ENCODE measurements at places on chromosomes 2 and 18.

GRCh38 chr2:8882094-8882493 lies 44.7 kb upstream of the KIDINS220 start:
- peak; percentile 70 for DNase-seq

DNA sequence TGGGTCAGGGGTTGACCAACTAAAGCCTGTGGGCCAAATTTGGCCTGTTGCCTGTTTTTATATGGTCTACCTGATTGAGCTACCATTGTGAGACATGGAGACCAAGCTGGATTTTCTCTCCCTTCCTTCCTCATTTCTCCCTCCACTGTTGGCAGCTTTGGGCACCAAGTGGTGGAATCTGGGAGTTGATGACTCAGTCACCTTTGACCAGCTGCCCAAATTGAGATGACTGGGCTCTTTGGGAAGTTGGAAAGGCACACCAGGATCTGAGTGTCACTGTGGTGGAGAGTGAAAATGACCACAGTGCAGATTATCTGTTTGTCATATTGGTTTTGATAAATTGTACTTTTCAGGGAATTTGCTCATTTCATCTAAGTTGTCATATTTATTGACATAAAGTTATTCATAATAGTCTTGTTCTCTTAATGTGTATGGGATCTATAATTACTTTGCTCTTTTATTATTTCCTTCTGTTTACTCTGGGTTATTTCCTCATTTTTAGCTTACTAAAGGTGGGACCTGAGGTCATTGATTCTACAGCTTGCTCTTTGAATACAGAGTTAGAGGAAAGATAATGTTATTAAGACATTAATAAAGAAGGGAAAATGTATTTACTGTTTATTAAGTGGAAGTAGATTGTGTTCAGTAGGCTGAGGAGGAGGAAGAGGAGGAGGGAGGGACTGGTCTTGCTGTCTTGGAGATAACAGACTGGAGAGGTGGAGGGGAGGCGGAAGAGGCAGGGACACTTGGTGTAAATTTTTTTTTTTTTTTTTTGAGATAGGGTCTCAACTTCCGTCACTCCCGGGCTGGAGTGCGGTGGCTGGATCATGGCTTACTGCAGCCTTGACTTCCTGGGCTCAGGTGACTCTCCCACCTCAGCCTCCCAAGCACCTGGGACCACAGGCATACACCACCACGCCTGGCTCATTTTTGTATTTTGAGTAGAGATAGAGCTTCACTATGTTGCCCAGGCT lies 31.8 kb downstream of the AGFG1 start:
- DNase-seq = peak; percentile 25

GRCh38 chr2:241506793-241507429 lies 1.5 kb downstream of the STK25 start:
- no peak for DNase-seq

- peak; percentile 92 for DNase-seq
Observed at GRCh38 chr2:44479127-44479887, 117.6 kb downstream of the CAMKMT start.

DNA sequence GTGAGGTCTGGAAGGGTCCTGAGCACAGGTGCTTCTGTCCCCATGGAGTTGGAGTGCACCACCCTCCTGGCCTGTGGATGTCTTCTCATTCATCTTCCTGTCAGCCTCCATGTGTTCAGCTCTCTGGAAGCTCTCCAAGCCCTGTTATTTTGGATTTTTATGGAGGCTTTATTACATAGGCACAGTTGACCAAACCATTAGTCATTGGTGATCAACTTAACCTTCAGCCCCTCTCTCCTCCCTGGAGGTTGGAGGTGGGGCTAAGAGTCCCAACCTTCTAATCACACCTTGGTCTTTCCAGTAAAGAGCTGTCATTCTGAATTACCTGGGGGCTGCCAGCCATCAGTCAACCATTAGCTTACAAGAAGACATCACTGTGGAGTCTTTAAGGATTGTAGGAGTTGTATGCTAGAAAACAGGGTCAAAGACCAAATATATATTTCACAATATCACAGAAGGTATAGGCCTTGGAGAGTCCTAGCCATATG lies 7.5 kb upstream of the MCFD2 start:
- DNase-seq = no peak

DNA sequence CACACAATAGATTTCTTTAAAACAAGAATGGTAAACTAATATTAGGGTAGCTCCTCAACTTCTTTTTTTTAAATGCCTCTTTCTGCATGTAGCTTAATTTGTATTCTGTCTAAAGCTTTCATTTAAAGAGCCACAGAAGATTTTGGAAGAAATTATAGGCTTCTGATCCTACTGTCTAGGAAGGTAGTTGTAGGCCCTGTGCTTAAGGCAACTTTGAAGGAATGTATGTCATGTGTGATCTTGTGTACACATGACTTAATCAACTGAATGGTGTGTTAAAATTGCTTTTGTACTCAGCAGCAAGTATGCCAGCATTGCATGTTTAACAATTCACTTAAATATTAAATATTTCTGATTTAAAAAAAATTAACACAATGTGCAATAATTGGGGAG lies 51.5 kb upstream of the LYPD6 start:
- no peak for DNase-seq

- no peak for DNase-seq
Observed at GRCh38 chr2:127326289-127326945, 32.5 kb upstream of the ERCC3 start.

- peak; percentile 91 for DNase-seq
Observed at GRCh38 chr2:118003396-118003824, 10.5 kb downstream of the CCDC93 start.

DNA sequence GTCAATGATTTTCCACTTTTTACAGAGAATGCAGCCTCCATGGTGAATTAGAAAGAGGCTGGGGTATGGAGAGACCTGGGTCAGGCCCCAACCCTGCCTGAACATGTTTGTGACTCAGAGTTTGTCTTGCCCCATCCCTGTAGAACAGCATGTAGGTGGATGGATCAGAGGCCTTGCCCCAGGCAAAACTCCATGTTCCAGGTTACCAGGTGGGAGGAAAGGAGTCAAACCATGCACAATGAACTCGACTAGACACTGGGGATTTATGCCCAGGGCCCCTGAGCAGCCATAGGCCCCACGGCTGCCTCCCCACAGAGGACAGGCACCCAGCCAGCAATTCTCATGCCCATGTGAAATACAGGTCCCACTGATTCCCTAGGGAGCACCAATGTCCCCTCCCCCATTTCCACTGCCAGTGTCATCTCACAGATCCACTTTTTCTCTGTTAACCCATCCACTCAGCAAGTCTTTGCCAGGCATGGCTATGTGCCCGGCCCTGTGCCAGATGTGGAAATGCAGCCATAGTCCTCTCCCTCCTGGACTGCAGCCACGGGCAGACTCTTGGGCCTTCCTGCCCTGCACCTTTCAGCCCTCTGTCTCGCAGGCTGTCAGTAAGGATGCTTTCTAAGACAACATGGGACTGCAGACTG lies 737.8 kb upstream of the HS6ST1 start:
- DNase-seq = no peak

DNA sequence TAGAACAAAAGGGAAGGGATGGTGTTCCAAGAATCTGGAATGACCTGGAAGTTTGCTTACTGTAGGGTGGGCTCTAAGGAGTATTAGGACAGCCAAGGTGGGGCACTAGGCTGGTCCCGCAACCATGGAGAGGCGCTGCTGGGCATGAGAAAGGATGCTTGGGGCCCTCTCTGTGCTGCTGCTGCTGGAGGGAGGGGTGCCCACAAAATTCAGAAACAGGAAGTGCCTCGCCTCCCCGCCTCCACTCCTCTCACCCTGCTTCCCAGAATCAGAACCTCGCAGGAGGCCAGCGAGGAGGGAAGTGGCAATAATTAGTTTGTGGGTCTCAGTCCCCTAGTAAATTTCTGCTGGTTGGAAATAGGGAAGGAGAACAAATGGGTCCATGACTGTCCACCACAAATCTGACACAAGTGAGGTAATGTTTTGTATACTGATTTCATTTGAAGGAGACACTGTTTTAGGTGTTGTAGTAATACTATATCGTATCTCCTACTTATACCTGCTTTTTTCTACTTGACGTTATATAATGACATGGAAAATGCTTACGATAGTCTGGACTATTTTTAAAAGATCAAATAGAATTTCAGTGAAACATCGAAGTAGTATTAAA lies 7.9 kb upstream of the PDCL3 start:
- peak; percentile 22 for DNase-seq

DNA sequence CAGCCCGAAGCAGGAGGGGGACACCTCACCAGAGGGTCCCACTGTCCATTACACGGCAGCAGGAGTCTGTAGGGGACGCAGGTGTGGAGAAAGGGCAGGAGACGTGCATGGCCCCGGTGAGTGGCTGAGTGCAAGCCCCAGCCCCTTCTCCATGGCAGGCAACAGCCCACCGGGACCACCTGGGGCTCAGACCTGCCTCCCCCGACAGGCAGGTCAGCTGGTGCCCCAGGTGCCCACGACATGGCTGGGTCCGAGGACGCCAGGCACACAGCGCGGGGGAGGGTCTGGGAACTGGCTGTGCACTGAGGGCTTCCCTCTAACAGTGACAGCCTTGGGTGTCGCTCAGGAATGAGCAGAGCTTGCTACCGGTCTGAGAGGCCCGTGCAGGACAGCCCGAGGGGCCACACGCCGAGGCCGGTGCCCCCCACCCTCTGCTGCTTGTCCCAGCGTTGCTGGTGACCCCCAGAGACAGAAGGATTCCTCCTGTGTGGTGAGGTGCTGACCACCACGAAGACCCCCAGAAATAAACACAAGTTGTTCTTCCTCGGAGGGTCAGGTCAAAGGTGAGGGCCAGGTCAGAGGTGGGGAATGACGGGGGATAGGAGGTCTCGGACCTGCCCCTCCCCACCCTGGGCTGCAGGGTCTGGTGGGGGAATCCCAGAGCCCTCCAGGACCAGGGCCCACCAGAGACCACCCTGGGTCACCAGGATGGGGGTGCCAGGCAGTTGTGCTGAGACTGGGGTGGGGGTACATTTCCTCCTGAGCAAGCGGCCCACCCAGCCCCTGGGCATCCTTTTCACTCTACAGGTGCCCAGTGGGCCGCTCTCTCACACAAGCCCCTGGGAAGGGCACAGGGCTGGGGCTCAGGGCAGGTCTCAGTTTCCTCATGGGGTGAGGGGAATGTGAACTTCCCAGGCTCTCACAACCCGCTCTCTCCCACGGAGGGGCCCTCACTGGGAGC lies 50.6 kb downstream of the SLC66A2 start:
- DNase-seq = no peak

DNA sequence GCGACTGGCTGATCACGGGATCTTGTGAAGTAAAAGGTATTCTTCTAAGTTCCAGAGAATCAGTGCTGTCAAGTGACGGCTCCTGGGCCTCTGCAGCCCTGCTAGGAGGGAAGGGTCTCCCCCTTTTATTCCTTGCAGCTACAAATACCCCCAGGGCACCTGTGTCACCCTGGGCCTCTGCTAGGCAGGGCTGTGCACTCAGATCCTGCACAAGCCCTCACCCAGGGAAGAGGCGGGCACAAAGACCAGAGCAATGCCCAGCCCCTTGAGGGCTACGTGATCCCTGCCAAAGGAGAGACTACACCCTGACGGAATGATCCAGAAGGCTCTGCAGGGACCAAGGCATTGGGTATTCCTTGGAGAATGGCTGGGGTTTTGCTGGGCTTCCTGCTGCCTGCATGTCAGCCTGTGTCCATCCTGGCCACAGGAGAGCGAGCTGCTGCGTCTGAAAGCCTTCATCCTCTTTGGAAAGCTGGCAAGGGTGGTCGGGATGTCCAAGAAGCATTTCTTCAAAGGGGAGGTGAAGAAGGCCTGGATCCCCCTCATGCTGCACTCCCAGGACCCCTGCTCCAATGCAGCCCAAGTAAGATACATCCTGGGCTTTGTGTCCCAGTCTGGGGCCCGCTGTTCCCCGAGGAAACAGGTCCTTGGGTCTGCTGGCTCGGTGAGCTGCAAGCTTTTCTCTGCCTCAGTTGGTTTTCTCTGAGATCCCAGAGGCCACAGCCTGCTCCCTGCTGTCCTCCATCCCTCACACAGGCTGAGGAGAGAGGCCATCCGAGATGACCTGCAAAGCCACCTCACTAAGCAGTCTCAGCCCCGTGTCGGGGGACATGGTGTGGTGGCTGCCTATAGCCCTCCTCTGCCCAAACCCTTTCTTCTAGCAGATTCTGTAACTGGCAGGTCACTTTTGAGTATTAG lies 24.9 kb downstream of the HJURP start:
- DNase-seq = no peak

DNA sequence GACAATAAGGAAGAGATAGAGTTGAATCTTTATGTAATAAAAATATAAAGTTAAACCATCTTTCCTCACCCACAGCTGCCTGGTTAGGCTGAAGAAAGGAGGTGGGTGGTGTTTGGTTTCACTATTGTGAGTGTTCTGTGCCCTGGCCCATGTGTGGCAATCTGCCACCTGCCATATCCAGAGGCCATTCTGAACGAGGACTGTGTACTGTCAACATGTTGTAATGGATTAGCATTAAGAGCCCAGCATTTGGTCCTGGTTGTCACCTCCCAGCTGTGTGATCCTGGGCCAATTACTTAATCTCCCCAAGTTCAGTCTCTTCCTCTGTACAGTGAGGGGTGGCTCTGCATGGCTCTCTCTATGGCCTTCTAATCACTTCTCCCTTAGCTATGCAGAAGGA lies 118.2 kb upstream of the SEC11C start:
- DNase-seq = no peak

- no peak for DNase-seq
Observed at GRCh38 chr2:62991605-62992004, 59.0 kb upstream of the OTX1 start.

GRCh38 chr2:23096906-23097602 lies 287.9 kb upstream of the KLHL29 start:
- no peak for DNase-seq

DNA sequence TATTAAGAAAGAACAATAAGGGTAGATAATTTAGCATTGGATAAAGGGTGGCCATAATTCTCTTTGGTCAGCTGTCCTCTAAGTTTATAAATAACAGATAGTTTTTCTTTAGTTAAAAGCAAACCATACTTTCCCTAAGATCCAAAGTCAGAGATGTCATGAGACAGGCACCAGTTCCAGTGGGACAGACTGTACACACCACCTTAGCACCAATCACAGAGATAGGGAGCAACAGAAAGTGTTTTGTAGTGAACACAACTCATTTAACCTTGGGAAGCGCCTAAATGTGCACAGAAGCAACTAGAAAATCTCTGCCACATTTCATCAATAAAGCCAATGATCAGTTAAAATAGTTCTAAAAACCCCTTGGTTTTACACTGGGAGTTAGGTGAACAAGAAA lies 186.8 kb upstream of the SMAD7 start:
- no peak for DNase-seq

DNA sequence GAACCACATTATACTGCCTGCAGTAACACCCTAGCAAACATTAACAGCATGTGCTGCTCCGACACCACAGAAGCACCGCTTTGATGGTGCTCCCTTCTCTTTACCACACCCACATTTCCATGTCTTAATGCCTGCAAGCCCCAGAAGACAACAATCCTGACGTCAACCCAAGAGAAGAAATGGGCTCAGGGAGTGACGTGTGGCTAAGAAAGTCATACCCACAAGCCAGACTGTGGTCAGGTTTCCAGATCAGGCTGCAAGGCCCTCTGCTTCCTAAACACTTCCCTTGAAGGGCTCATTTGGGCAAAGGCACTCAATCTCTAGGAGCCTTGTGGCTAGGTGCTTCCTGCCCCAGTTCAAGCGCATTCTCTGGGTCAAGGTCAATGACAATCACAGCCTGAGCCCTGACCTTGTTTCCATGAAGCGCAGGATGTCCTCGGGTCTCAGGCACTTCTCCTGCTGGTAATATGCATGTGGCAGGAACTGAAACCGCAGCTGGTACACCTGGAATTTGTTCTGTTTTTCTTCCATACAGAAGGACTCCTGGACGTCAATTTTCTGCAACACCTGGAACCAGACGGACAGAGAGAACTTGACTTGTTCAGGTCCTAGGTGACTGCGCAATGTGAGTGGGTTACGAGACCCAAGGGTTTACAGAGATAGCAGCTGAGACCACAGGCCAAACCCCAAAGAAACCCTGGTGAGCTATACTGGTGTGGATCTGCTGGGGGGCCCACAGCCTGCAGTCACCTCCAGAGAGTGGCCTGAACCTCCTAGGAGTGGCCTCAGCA lies 67.2 kb downstream of the POLR1A start:
- DNase-seq = peak; percentile 71
